ENCODE measurements at places on chromosomes 7 and 10.

GRCh38 chr7:64729089-64729848 is 63.3 kb downstream of the ZNF107 start:
- no peak for DNase-seq

- no peak for DNase-seq
Observed at GRCh38 chr7:74029991-74030415, 2.0 kb downstream of the ELN start.

GRCh38 chr7:633381-634018 is 93.0 kb upstream of the DNAAF5 start:
- DNase-seq = no peak

- DNase-seq = peak; percentile 57
Observed at GRCh38 chr7:131188367-131189339, 139.0 kb upstream of the MKLN1 start.

DNA sequence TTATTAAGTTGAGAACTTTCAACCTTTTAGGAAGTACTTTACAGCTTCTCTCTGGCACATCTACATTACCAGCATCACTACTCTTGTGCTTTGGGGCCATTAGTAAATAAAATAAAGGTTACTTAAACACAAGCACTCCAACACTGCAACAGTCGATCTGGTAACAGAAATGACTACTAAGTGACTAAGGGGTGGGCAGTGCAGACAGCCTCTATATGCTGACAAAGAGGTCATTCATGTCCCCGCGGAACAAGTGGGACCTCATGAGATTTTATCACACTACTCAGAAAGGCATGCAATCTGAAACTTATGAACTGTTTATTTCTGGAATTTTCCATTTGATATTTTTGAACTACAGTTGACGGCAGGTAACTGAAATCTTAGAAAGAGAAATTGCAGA is 111.3 kb upstream of the DNAJB12 start:
- DNase-seq = no peak

DNA sequence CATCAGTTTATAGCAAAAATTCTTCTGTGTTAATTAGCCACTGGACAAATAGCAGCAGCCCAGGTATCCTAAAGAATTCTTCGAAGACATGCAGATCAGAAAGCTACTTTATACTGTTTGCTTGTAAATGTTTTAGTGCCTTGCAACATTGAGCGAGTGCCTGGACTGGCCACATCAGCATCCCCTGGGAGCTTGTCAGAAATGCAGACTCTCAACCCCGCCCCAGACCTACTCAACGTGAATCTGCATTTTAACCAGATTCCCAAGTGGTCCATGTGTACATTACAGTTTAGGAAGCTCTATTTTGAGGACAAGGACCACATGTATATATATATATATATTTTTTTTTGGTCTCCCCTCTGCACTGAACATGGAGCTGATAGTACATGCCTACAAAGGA is 18.5 kb upstream of the PLEKHS1 start:
- no peak for DNase-seq

DNA sequence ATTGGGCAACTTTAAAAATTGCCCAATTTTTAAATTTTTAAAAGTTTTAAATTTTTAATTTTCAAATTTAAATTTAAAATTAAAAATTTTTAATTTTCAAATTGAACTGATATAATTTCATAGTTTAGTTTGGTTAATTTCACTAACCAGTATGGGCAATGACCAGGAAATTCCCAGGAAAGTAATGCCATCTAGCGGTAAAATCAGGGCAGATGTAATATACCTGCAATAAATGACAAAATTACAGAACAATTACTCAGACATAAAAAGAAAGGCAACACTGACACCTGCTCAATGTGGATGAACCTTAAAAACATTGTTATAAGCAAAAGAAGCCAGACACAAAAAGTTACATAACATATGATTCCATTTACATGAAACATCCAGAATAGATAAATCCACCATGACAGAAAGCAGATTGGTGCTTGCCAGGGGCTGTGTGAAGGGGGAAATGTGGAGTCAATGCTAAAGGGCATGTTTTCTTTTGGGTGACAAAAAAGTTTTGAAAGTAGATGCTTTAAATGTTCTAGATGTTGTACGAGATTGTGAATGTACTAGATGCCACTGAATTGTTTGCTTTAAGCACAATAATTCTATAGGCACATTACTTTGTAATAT is 28.6 kb upstream of the SLC16A12 start:
- DNase-seq = peak; percentile 20

GRCh38 chr10:110561292-110561691 is 6.2 kb upstream of the SMC3 start:
- DNase-seq = no peak

GRCh38 chr10:48968036-48968435 is 28.4 kb upstream of the LRRC18 start:
- no peak for DNase-seq

- DNase-seq = no peak
Observed at GRCh38 chr10:35417313-35417625, 81.0 kb downstream of the CCNY start.

- DNase-seq = no peak
Observed at GRCh38 chr10:112404617-112405016, 30.7 kb downstream of the ACSL5 start.

DNA sequence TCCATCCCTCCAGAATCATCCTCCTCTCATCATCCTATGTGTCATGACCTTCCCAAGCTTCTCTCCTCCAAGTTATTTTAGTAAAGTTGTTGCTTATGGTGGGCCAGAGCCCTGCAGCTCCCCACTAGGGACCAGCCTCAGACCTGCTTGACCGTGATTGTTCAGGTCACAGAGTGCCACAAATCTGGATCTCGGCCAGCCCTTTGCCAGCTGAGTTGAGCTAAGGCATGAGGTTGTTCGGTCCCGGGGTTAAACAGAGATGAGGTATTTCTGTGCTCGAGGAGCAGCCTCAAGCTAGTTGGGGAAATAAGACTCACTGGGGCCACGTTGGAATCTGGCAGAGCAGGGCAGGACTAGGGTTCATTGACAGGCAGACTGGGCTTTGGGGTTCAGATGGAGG is 66.3 kb upstream of the PPIF start:
- no peak for DNase-seq

DNA sequence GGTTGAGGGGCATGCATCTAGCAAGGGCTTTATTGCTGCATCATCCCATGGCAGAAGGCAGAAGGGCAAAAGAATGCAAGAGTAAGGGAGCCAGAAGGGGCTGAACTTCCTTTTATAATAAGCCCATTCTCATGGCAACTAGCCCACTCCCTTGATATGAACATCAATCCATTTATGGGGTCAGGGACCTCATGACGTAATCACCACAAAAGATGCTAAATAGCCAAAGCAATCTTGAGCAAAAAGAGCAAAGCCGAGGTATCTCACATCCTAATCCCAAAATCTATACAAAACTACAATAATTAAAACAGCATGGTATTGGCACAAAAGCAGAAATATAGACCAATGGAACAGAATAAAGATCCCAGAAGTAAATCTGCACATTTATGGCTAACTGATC is 499.9 kb downstream of the ATRNL1 start:
- no peak for DNase-seq

- DNase-seq = no peak
Observed at GRCh38 chr7:28556025-28556424, 143.7 kb downstream of the CREB5 start.
